ENCODE measurements at places on chromosomes 3 and 15.

- DNase-seq: no peak
These were observed 20.8 kb upstream of the CCR9 start for GRCh38 chr3:45865563-45865962.

- DNase-seq: no peak
These were observed 32.9 kb downstream of the ZBTB11 start for GRCh38 chr3:101643861-101644613.

- DNase-seq: no peak
These were observed 4.4 kb downstream of the PLSCR4 start for GRCh38 chr3:146246526-146246925.

DNA sequence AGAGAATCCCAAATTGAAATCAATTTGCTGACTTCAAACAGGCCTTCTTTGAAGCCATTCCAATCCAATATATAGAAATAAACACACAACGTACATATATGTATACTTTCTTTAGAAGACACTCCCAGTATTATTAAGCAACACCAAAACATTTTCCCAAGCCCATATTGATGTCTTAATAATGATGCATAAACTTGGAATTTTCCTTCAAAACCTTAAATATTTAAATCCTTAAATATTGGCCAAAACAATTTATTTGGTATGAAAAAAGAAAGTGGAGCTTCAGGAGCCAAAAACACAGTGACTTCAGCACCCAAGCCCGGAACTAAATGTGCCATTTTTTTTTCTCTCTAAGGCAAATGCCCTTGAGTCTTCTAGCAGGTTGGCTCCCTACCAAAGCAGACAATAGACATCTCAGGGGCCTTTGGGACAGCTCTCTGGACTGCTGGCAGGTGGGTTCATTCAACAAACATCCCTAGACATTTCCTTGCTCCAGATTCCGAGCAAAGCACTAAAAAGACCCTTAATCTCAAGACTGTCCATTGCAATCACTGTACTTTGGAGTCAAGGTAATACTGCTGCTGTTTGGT is 384.7 kb downstream of the NTRK3 start:
- DNase-seq: no peak

DNA sequence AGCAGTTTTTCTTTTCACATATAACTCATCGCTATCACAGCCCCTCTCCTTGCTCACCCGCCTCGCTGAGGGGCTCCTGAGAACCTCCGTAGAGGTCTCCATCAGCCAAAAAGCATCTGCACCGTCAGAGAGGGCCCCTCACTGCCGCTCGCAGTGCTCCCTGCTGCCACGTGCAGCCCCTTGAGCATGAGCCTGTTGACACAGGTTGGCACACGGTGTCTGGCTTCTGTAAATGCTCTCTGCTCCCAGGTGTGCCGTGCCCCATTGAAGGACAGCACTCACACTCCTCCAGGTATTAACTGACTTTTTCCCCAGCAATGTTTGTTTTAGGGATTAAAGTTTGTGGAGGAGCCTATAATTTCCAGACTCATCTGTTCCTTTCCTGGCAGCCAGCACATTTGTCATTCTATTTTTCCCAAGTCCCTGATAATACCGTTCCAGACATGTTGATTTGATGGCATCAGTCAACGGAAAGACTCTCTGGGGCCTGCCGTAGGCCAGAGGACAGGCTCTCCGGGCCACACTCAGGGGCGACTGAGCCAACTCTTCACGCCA is 2.1 kb upstream of the FURIN start:
- DNase-seq: no peak

DNA sequence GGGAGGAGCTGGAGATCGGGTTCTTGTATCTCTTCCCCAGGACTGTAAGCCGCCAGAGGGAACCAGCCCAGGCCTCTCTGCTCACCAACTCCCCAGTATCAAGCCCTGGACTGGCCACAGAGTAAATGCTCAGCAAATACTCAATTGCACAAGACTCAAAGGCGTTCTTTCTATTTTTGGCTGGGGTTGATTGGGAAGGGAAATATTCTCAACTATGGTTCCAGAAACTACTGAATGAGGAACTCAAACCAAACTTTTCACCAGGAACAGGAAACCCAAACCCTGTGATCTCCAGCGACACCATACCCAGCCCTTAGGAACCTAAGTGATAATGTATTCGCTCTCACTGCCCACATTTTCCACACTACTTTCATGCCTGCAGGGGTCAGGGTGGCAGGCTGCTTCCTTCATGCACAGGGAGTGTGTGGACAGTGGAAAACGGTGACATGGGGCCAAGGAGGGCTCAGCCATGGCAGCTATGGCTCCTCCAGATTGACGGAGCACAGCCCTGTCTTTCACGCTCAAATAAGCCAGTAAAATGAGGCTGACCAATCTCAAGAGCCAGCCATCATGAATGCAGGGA is 124.7 kb upstream of the RAD18 start:
- DNase-seq: no peak

- DNase-seq: peak; percentile 74
These were observed 317.8 kb upstream of the C2CD4B start for GRCh38 chr15:62482785-62483429.
